ENCODE measurements at places on chromosomes 3 and 15.

GRCh38 chr15:92647467-92648163 is 8.0 kb downstream of the FAM174B start:
- DNase-seq: no peak

- no peak for DNase-seq
These were observed 29.9 kb upstream of the SFMBT1 start for GRCh38 chr3:53075743-53076140.

- no peak for DNase-seq
These were observed 6.5 kb downstream of the PLXNB1 start for GRCh38 chr3:48423241-48423882.

DNA sequence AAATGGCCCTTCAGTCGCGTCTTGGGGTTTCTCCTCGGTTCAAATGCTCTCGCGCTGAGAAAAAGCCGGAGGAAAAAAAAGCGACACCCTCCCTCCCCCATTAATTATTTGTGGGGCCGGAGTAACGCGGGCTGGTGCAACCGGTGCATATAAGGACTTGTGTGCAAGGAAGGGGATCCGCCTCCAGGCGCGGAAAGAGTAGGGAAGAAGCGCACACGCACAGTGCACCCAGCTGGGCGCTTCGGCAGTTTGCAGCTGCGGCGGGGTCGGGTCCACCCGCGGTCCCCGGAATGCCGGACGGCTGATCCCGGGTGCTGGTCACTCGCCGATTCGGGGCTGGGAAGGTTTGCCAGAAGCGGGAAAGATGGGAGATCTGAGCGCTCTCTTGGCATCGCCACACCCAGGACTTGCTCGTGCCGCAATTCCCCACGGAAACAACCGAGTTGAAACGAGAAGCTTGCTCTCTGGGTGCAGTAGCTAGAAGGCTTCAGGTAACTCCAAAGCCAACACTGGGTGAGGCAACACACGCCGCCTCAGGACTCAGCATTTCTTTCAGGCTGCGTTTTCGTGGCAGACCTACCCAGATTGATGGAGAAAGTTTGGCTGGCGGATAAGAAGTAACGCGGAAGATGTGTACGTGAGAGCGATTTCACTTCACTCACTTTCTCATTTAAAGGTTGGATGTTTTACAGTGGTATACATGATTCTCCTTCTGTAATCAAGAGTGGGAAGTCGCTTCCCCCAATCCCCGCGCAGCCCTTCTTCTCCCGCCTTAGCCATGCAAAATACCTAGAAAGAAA is 720 bp upstream of the TNIK start:
- DNase-seq: peak; percentile 26

DNA sequence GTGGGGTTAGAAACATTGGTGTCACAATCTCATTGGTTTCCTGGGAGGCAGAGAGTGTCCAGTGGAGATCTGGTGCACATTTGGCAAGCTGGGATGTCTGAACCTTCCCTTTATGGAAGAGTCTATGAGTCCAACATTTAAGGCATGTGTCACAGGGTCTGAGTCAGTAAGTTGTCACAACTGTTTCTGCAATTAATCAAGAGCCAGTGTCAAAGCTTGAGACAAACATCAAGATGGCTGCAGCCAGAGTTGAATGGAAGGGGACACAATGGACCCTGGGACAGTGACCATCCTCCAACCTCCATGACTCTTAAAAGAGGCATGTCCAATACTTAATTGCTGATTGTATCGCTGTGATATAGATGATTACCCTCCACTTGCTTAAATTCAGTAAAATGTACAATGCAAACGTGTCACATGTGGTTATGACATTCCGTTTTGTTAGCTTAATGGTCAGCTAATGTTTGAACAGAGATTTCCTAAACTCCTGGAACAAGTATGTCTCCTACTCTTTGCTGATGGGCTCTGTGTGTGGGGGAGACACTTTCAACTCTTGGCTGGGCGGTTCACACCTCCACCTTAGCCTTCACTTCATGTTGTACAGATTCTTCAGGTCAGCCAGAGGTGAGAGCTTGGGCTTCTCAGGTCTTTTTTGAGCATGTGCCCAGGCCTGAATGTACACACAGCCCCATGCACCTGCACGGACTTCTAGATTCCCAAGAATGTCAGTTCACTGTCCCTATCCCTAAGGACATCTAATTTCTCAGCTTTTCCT is 79.9 kb upstream of the PRR23E start:
- DNase-seq: no peak

DNA sequence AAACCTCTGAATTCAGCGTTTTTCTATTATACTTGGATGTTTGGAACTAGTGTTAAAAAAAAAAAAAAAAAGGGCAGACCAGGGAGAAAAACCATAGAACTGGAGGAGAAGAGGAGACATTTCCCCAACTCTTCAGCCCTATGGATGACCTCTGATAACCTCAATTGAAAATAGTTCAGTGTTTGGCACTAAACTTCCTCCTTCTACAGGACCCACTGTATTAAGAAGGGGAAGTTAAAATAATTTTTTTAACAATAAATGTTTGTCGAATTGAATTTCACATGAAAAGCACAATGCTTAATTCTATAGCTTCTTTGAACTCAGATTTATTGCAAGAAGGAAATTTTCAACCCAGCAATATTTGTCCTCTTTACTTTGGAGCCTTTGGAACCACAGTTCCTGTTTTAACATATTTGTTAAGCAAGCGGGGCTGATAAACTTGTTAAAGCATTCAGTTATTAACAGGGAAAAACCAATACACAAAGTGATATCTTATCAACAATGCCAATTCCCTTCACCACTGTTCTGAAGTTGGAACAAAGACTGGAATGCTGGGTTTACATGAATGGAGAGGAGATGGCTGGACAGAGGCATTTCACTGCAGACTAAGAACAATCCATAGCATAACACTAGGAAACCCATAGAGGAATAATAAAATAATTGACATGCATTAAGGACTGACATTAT is 3.1 kb upstream of the A4GNT start:
- DNase-seq: no peak

DNA sequence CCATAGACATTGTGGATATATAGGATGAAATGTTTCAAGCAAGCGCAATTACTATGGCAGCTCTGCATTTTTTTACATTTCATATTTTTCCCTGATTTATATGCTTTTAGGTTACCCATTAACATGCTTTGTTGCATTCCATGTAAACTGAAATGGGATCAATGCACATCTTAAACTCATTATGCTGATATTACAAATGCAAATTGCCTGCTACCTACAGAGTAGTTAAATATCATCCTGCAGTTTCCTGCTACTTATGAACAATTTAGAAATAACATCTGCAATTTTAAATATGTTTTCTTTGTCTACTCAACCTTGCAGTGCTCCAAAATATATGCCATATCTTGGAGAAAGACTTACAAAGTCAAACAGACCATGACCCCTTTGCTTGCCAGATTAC is 526.9 kb upstream of the NECTIN3 start:
- no peak for DNase-seq

DNA sequence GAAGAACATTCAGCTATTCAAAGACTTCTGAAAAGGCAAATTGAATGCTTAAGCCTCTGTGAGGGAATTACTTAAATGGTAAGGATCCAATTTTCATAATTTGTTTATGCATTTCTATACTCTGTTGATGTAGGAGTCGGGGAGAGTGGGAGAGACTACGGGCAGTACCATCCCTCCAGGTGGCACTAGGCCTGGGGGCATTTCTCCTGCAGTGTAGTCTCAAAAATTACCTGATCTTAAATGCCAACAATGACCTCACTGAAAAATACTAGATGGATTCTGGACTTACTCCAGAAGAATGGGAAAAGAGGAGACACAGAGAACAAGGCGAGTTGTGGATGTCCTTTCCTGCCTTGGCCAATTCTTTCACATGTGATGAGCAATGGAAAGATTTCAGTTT is 77.8 kb upstream of the PLXND1 start:
- DNase-seq: no peak

DNA sequence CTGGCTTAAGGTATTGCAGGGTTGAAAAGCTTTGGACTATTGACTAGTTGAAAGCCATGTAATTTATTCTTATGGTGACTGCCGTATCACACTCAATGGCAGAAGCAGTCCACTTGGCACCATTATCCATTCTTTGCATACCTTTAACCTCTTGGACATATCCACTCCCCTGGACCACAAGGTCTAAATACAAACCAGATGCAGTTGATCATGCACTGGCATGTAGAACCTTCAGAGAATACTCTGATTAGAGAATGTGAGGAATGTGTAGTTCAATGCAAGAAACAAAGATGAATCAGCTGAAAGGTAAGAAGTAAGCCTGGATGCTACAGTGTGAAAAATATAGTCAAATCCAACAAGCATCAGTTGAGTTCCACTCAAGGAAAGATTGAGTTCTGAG is 93.1 kb downstream of the FRMD5 start:
- DNase-seq: no peak

GRCh38 chr3:43785551-43785950 is 94.8 kb downstream of the ABHD5 start:
- DNase-seq: no peak

DNA sequence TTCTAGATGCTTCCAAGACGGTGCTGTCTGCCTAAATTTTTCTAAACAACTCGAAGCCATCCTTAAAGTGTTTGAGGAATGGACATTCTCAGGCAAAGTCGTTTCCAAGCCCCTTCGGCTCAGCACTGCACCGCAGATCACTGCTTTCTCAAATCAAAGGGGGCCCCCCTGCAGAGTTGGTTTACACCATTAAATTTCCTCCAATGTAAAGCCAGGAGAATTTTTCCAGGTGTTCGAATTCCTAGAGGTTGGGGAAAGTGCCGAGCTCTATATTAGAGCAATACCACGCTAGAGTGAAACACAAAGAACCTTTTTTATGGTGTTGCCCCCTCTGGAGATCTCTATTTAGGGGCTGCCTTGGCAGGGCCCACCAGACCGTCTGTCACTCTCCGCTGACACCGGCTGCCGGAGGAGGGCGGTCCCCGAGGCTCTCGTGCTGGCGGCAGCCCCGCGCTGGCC is 277.9 kb upstream of the NR2F2 start:
- no peak for DNase-seq

DNA sequence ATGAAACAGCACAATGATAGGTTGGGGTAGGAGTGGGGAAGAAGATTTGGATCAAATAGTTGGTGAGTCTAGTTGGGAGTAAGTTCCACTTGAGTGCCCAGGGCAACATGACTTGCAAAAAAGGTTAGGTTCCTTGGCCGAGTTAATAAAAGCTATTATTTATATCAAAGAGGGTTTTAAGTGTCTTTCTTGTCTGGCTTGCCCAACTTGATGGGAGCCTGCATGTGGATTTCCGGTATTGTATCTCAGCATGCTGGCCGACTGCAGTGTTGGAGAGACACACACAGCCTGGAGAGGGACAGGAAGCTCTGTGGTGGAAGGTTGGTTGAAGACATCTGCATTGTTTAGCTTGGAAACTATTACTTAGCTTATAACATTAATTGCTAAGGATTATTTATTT is 449.5 kb upstream of the TBL1XR1 start:
- DNase-seq: peak; percentile 15

GRCh38 chr3:104385421-104385820 is 981.3 kb upstream of the ALCAM start:
- DNase-seq: no peak

All from stimulated activated CD4-positive, alpha-beta T cell treated with anti-CD3 and anti-CD28 coated beads, Interleukin-4, amount 100 ng/mL, for 4 hours (primary cell).